ENCODE measurements at places on chromosomes 12 and 14.

GRCh38 chr12:5163661-5164060 lies 120.0 kb downstream of the KCNA5 start:
- DNase-seq, result no peak

DNA sequence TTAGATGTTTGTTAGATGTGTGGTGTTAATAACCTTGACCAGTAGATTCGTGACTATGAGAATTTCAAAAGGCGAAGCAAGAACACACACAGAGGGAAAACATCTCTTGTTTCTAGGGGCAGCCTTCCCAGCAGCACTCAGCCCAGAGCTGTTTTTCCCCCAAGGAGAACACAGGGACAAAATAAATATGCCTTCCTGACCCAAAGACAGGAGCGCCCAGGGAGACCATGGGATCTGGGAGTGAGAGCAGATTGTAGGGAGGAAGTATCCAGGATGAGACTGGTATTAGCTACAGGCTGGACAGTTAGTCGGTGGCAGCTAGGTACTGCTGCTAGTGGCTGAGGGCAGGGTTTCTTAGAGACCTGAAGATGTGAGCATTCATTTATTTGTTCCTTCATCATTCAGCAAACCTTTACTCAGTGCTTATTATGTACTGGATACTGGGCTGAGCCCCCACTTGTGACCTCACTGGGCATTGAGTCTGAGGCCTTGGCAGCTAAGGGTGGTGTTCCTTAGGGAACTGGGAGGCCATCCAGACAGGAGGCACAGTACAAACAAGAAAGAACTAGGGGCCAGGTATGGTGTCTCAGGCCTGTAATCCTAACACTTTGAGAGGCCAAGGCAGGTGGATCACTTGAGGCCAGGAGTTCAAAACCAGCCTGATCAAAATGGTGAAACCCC lies 469.8 kb downstream of the ZFP36L1 start:
- no peak for DNase-seq

- no peak for DNase-seq
These were observed 219.3 kb downstream of the RMST start for GRCh38 chr12:97681612-97682504.

DNA sequence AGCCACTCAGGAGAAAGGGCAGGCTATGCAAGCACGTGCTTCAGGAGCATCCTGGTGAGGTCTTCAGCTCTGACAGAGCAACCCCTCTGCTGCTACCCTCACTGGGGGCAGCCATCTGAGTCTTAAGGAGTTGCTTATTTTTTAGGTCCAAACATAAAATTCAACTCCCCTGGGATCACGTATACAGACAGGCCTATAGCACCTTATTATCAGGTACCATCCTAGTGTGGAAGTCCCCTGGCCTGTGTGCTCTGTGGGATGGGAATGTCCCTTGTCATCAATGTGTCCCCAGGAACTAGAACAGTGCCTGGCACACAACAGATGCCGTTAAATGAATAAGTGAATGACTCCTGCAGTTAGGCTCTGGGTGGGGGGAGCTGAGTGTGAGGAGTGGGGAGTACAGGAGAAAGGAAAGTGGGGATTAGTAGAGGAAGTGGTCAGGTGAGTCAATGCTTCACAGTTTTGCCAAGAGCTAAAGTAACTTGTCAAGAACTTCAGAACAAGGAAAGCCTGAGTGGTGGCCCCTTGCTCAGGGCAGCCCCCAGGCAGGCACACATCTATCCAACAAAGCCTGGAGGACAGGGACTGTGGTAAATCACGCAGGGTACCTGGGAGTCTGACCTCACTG lies 33.5 kb downstream of the DAD1 start:
- no peak for DNase-seq

DNA sequence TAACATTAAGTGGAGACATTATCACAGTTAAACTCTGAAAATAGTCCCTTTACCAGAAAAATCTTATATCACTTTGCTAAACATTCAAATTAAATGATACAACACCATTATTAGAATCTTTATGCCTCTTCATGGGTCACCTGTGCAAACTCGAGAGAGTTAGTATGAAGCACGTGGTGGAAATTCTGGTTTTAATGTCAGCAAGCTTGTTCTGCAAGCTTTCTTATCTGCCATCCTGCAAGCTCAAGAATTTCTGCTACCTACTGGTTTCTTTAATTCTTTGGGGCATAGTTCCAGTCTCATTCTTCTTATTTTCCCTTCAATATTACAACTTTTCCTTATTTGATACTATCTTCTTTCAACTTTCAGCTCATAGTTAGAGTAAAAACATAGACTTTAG lies 868 bp downstream of the CATSPERB start:
- no peak for DNase-seq

GRCh38 chr14:100132903-100133510 lies 26.4 kb downstream of the DEGS2 start:
- DNase-seq, result no peak

GRCh38 chr14:96914571-96915128 lies 117.5 kb downstream of the VRK1 start:
- DNase-seq, result no peak

- DNase-seq, result no peak
These were observed 10.4 kb downstream of the KRT83 start for GRCh38 chr12:52310622-52311284.
